H9 (cell line): ENCODE measurements at places on chromosomes 4 and X. TPM values are rescaled to one million over a fixed set of nuclear protein-coding genes. Genes with fewer than 3 reads are reported as not detected.

GRCh38 chr4:151992332-151993154, 231.7 kb upstream of the GATB start:
- H3K4me1 ChIP-seq, result peaks cover 13% of the 10 kb centered on the region; the same call in 1 of the 2 replicates
- no peak for DNase-seq

GRCh38 chr4:30837131-30837539, 117.0 kb downstream of the PCDH7 start:
- H3K4me1 ChIP-seq, result no peaks in the 10 kb centered on the region; the same call in 1 of the 2 replicates
- DNase-seq, result no peak
- no peak overlapping the region for H3K4me3 ChIP-seq
- no peaks in the 10 kb centered on the region for H3K36me3 ChIP-seq

- H3K27ac ChIP-seq, result no peak overlapping the region
- no peaks in the 10 kb centered on the region for H3K4me1 ChIP-seq
- DNase-seq, result no peak
- no peak overlapping the region for H3K4me3 ChIP-seq
- no peaks in the 10 kb centered on the region; the same call in 1 of the 2 replicates for H3K36me3 ChIP-seq
Observed at GRCh38 chrX:64739792-64740378, 236.4 kb downstream of the ZC4H2 start.

- peaks cover 5% of the 10 kb centered on the region; the same call in 1 of the 2 replicates for H3K27me3 ChIP-seq
- H3K27ac ChIP-seq, result no peak overlapping the region
- no peaks in the 10 kb centered on the region for H3K4me1 ChIP-seq
- DNase-seq, result no peak
- H3K4me3 ChIP-seq, result peak overlapping the region; percentile 88
Observed at GRCh38 chr4:127624173-127624572, 8.6 kb upstream of the INTU start.

GRCh38 chr4:101795704-101796103, 5.2 kb downstream of the BANK1 start:
- no peaks in the 10 kb centered on the region for H3K4me1 ChIP-seq
- no peaks in the 10 kb centered on the region for H3K27me3 ChIP-seq
- no peak for DNase-seq
- H3K27ac ChIP-seq, result no peak overlapping the region

DNA sequence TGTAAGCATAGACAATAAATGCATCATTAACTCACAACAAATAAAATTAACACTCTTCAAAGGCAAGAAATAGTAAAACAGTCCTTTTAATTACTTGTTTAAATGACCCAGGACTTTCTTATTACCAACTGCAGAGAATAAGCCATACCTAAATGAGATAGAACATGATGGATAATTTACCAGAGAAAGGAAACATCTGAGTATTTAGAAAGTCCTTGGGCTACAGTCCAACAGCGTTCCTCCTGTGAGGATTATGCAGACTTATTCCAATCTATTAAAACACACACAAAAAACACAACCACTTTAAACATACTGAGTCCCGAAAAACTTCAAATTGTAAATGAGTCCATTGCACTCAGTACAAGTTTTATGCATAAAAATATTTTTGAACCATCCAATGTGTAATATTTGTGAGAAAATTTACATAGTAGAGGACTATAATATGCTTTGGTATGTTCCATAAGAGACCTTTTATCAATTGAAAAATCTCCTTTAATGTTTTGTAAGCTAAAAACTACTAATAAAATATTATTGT, 129.2 kb downstream of the NR3C2 start:
- no peaks in the 10 kb centered on the region for H3K36me3 ChIP-seq
- no peaks in the 10 kb centered on the region for H3K27me3 ChIP-seq
- H3K4me1 ChIP-seq, result no peaks in the 10 kb centered on the region
- DNase-seq, result no peak

DNA sequence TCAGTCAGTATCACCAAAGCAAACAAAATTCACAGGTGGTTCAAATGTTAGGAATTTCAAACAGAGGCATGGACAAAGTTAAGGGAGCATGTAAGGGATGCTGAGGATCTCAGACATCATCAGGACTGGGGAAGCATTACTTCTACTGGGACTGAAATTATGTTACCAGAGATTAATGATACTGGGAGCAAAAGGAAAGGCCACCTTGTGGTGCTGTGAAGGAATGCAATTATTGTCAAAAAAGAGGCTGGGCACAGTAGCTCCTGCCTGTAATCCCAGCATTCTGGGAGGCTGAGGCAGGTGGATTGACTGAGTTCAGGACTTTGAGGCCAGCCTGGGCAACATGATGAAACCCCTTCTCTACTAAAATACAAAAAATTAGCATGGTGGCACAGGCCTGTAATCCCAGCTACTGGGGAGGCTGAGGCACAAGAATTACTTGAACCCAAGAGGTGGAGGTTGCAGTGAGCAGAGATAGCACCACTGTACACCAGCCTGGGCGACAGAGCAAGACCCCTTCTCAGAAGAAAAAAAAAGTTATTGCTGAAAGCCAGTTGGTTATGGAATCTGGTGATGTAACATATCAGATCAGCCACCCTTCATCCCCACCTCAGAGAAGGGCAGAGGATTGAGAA, 954.3 kb downstream of the PCDH7 start:
- no peaks in the 10 kb centered on the region for H3K4me1 ChIP-seq
- peak; percentile 34 for DNase-seq
- no peak overlapping the region for H3K27ac ChIP-seq
- no peaks in the 10 kb centered on the region for H3K27me3 ChIP-seq
- no peak overlapping the region for H3K4me3 ChIP-seq

DNA sequence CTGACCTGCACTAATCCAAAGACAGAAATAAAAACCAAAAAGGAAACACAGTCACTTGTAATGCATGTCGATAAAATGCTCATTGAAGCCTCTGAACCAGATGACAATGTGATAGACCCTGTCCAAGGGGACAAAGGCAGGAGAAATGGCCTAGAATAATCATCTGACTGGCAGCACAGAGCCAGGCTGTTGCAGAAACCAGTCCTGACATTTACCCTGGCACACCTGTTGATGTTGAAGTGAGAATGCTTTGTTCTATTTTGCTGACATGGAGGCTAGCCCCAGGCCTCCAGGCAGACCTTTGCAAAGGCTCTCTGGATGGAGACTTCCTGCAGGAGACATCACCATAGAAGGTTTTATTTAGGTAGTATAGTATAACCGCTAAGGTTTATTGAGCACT, 41.0 kb downstream of the TFDP3 start:
- no peaks in the 10 kb centered on the region for H3K36me3 ChIP-seq
- H3K27ac ChIP-seq, result no peak overlapping the region
- no peaks in the 10 kb centered on the region for H3K27me3 ChIP-seq
- peaks cover 4% of the 10 kb centered on the region; the same call in 1 of the 2 replicates for H3K4me1 ChIP-seq

DNA sequence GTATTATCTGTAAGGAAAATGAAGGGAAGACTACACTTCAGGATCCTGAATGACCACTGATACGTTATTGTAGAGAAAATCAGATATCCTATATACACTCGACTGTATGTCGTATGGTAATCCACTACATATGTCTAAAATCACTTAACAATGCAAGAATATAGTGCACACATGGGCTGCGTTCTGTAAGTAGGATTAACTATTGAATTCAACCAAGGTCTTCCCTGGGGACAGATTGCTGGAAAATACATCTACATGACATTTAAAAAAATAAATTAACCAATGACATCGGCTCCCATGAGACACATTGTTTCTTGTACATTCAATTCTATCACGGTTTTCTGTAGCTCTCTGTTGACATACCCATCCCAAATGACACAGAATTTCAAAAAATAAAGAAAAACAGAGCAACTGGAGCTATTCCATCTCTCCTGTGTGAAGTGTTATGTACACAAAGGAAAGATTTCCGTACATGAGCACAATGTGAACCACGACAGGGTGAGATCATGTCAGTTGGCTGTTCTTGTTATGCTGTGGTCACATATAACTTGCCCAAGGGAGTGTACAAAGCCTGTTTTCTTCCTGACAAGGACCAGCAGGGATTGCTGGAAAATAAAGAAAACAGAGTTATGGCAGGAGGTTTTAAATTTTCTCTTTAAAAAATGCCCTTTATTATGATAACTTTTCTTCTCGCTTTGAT, 6.1 kb downstream of the ENOX2 start:
- no peak for DNase-seq
- no peaks in the 10 kb centered on the region for H3K4me1 ChIP-seq
- H3K36me3 ChIP-seq, result no peaks in the 10 kb centered on the region
- no peak overlapping the region for H3K27ac ChIP-seq
- H3K4me3 ChIP-seq, result no peak overlapping the region

- no peak overlapping the region for H3K27ac ChIP-seq
- H3K4me1 ChIP-seq, result no peaks in the 10 kb centered on the region; the same call in 1 of the 2 replicates
- no peak for DNase-seq
- no peaks in the 10 kb centered on the region for H3K27me3 ChIP-seq
- no peaks in the 10 kb centered on the region; the same call in 2 of the 3 replicates for H3K36me3 ChIP-seq
Observed at GRCh38 chrX:13647709-13648212, 5.2 kb upstream of the TCEANC start.

GRCh38 chr4:101366331-101366730, 19.0 kb upstream of the PPP3CA start:
- no peak overlapping the region for H3K4me3 ChIP-seq
- H3K36me3 ChIP-seq, result no peaks in the 10 kb centered on the region; the same call in 1 of the 2 replicates
- no peaks in the 10 kb centered on the region for H3K4me1 ChIP-seq
- H3K27ac ChIP-seq, result no peak overlapping the region

DNA sequence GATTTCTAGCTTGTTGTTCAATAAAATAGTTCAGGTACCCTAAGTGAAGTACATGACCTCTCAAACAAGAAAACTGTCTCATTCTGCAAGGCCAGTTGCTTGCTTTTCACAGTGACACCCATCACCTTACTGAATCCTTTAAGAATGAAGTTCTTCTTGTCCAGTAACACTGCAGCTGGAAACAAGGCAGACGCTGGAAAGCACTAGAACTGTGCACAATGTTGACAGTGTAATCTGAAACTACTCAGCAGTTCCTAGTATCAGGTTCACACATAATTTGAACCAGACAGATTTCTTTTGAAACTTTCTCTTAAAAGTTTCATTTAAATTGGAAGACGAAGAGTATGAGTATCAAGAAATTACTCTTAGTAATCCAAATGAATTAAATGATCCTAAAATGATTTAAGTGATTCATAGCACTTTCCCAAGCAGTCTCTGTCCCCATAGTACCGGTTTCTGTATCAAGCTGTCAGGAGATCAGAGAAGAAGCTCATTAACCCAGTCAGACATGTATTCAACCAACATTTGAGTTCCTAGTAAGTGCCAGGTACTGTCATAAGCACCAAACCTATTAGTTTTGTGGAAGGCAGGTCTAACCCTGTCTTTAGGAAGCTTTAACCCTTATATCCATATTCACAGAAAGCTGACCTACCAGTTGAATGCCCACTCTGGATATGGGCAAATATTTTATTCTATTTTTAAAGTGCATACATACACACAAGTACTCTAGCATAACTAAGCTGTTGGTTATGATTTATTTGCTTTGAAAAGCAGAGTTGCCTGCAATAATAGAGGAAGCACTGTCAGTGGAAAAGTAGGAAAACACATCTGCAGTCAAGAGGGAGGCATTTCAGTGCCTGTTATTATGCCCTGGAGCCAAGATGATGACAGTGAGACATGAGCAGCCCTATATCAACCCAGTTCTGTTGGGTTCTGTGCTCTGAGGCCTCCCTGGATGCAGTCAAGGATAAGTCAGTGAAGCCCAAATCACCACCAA, 63.6 kb downstream of the PALLD start:
- no peak overlapping the region for H3K4me3 ChIP-seq
- no peaks in the 10 kb centered on the region for H3K36me3 ChIP-seq
- H3K27ac ChIP-seq, result no peak overlapping the region

DNA sequence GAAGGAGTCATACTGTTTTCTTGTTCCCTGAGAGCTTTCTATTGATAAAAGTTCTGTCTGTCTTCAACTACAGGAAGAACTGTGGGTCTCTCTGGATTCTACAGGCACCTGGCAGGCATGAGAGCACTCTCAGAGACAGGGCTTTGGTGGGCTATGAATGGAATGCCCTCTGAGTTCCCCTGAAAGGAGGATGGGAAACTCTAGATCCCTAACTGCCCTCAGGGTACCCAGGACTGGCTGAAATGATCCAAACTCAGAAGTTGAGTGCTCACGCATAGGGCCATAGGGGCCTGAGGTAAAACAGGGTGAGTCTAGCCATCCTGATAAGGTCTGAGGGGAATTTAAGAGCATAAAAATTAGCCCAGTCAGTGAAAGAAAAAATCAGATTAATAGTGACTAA, 59.0 kb upstream of the SCRG1 start:
- DNase-seq, result no peak
- H3K27ac ChIP-seq, result no peak overlapping the region
- H3K4me3 ChIP-seq, result no peak overlapping the region
- H3K27me3 ChIP-seq, result no peaks in the 10 kb centered on the region

DNA sequence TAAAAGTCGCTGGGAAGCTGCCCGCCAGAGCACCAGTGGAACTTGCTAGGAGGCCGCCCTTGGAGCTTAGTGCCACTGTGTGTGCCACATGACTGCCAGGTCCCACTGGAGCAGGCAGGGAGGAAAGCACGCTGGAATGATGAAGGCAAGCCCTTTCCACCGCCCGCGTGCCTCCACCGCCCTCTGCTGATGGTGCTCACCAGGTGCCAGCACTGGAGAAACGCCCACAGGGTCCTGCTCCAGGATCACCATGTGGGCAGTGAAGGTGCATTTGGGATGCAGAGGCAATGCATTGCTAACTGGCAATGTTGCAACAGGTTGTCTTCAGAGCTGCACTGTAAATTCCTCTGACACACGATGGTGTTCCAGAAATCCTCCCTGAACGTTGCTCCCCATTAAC, 76.3 kb downstream of the SHROOM2 start:
- no peaks in the 10 kb centered on the region for H3K27me3 ChIP-seq
- H3K36me3 ChIP-seq, result peaks cover 25% of the 10 kb centered on the region
- no peak overlapping the region for H3K27ac ChIP-seq
- peaks cover 5% of the 10 kb centered on the region; the same call in 1 of the 2 replicates for H3K4me1 ChIP-seq

DNA sequence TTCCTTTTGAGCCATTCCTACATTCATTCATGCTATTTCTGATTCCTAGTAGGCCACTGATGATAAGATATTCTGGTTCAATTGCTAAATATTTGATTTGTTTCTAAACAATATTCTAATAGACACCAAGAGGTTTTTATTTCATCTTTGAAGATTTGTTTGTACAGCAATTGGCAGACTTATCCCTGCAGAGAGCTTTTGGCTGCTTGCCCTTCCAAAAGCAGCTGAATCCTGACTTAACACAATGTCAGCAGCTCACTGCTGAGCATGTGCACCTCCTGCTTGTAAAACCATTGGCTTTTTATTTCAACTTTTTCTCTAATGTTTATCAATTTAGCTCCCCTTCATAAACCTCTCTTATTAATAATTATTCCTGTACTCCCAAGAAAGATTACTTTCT, 45.3 kb downstream of the MMRN1 start:
- H3K27me3 ChIP-seq, result no peaks in the 10 kb centered on the region
- H3K27ac ChIP-seq, result no peak overlapping the region
- no peaks in the 10 kb centered on the region for H3K4me1 ChIP-seq
- H3K36me3 ChIP-seq, result no peaks in the 10 kb centered on the region

DNA sequence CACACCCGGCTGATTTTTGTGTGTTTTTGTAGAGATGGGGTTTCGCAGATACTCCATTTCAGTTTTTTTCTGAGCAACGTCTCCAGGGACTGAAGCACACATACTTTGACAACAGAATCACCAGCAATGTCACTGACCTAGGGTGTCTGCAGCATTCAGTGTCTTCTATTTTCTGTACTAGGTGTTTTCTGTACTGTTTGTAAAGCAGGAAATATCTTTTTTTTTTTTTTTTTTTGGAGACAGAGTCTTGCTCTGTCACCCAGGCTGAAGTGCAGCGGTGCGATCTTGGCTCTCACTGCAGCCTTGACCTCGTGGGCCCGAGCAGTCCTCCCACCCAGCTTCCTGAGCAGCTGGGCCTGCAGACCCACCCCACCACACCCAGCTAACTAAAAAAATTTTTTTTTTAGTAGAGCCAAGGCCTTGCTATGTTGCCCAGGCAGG, 8.9 kb downstream of the ADD1 start:
- no peak overlapping the region for H3K4me3 ChIP-seq
- no peaks in the 10 kb centered on the region for H3K27me3 ChIP-seq
- no peaks in the 10 kb centered on the region for H3K4me1 ChIP-seq

The CITED1 gene
- 1.1 and 1.8 TPM in 2 replicates for total RNA-seq

The ZNF630 gene
- 1.2 and 1.5 TPM in 2 replicates for total RNA-seq

The ARMCX2 gene
- 108 TPM in 2 replicates for total RNA-seq

The TNIP2 gene
- 42.2 and 44.7 TPM in 2 replicates for total RNA-seq

The TCEAL6 gene
- total RNA-seq, result not detected in 2 replicates

The TBX22 gene
- 0.55 and 0.81 TPM in 2 replicates for total RNA-seq

The BLOC1S4 gene
- total RNA-seq, result 14.3 and 14.9 TPM in 2 replicates
